ENCODE measurements at places on chromosomes 3 and 15.

DNA sequence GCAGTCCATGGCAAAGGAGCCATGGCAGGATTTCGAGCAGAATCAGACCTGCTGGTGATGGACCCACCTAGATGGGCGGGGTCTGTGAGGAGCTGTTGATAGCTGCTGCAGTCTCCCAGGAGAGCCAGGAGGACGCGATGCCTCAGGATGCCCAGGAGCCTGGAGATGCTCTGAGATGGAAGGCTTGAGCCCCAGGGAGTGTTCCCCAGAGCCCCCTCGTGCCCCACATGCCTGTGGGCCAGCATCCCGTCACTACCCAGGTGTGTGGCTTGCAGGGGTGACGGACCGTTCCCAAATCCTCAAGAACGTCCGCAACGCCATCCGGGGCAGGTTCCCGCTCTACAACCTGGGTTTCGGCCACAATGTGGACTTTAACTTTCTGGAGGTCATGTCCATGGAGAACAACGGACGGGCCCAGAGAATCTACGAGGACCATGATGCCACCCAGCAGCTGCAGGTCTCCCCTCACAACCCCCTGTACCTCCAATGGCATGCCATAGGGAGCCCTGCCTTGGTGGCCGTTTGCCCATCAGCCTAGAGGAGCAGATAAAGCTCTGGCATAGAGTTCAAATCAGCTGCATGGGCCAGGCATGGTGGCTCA, 6.7 kb downstream of the ITIH1 start:
- DNase-seq = no peak

DNA sequence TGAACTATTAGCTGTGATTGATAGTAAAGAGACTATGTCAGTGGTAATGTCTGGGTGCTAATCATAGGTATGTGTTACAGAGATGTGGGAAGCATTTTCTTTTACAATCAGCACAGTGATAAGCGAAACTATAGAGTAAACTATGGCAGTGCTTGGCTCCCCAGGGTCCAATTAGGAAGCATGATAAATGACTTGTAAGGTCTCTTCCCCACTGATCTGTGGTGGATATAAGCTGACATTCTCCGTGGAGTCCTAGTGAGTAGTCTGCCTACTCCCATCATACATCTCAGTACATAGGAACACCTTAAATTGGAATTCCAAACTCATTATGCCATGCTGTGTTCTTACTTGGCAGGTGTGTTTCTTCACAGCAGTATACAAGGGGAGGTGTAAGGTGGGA, 204.2 kb downstream of the GAP43 start:
- no peak for DNase-seq

GRCh38 chr3:143726727-143727126, 121.5 kb downstream of the SLC9A9 start:
- DNase-seq = no peak

GRCh38 chr3:99500485-99500884, 137.9 kb upstream of the COL8A1 start:
- DNase-seq = no peak

DNA sequence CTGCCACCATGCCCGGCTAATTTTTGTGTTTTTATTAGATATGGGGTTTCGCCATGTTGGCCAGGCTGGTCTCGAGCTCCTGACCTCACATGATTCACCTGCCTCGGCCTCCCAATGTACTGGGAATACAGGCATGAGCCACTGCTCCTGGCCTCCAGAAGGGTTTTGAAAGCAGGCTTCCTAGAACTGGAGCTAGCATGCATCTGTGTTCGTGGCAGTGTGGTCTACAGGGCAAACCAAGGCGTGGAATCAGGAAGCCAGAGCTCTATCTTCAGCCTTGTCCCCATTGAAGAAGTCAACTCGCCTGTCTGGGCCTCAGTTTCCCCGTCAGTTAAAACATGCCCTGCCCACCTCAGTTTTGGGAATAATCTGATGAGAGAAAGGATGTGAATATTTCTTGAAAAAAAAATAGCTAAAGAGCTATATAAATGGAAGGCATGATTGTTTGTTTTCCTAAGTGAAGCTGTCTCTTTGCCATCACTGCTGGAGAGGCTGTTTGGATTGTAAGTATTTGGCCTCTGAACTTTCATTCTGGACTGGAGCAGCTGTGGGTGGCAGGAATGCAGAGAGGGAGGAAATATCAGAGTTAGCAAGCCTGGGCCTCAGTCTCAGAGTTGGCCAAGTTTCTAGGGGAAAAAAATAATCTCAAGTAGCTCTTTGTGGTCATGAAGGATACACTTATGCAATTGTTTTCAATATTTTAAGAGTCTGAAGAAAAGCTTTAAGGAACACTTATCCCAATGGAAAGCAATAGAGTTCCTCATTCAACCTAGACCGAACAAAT, 36.5 kb upstream of the UACA start:
- no peak for DNase-seq

GRCh38 chr3:142359367-142359766, 88.5 kb downstream of the XRN1 start:
- no peak for DNase-seq
